ENCODE measurements at places on chromosomes 3 and 15.

- no peak for DNase-seq
Measured at GRCh38 chr3:63228677-63229076, 49.4 kb upstream of the SYNPR start.

DNA sequence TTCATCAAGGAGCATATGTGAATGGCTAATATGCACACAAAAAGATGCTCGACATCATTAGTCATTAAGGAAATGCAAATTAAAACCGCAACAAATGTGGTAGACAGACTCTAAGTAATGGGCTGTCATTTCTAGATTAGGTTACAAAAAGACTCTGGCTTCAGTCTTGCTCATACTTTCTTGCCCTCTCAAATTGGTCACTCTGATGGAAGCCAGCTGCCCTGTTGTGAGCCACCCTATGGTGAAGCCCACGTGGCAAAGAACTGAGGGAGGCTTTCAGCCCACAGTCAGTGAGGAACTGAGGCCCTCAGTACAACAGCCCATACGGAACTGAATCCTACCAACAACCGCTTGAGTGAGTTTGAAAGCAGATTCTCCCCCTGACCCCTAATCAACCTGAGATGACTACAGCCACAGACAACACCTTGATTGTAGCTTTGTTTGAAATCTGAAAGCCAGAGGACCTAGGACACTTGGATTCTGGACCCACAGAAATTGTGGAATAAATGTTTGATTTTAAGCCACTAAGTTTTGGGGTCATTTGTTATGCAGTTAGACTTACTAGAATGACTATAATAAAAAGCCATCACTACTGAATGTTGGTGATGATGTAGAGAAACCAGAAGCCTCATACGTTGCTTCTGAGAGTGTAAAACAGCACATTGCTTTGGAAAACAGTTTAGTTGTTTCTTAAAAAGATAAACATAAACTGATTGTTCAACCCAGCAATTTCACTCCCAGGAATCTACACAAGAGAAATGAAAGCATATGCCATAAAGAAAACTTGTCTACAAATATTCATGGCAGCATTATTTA lies 45.7 kb downstream of the EHHADH start:
- DNase-seq, result no peak

DNA sequence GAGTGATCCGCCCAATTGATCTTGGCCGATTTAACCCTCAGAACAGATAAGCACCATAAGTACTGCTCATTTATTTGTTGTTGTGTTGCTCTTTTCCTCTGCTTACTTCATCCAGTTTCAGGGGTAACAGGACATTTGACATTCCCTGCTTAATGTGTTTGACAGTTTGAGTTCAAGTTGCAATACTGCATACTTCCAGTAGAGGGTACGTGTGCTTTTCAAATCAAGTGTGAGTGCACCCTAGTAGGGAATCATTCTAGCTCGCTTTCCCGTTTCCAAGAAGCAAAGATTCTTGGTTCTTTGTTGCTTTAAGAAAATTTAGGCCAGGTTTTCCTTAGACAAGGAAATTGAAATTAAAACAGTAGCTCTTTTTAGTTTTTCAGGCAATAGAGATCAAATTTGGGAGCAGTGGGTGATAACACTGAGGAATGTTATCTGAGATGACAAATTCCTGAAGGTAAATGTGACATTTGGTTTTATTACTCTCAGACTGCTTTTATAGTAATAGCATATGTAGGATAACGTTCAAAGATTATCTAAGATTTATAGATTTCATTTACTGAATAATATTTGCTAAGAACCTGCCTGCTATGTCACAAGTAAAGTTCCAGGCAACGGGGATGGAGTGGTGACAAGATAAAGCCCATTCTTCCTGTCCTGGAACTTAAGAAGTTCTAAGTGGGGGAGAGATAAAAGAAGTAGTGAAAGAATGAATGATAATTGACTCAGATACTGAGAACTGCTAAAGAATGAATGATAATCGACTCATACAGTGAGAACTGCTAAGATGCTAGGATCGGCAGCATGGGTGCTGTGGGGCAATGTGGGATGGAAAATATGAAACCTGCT lies 73.3 kb downstream of the SYNPR start:
- peak; percentile 36 for DNase-seq

DNA sequence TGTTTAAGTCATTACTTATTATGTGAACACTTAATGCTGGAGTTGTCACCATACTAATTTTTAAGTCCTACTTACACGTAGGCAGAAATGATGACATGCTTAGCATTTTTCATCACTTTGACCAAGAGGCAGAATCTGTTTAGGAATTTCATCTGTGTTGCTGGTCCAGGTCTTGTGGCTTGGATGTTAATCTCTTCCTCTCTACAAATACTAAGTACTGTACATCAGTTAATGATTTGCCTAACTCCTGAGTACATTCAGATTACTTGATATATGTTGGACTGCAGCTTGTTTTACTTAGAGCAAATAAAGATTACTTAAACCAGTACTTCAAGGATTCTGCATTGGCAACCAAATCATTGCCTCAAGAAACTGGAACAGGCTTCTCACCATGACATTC lies 8.6 kb downstream of the SNRK start:
- no peak for DNase-seq

DNA sequence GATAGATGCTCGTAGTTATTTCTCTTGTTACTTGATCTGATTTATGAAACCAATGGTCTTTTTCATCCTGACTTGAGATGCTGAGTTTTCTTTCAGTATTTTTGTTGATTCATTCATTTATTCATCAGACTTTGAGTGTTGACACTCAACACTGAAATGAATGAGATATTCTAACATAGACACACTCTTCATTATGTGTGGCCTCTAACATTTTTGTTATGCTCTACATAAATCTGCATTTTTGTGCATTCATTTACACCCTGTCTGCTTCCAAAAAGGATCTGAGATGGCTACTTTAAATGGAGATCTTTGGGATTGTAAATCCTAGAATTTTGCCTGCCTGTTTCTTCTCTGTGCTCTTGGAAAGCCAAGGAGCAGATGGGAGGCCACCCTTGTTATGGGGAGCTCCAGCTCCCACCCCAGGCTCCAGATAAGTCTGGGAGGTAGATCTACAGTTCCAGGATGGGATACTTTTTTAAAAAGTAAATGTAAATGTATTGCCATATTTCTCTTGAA lies 287.2 kb upstream of the LRRFIP2 start:
- no peak for DNase-seq

DNA sequence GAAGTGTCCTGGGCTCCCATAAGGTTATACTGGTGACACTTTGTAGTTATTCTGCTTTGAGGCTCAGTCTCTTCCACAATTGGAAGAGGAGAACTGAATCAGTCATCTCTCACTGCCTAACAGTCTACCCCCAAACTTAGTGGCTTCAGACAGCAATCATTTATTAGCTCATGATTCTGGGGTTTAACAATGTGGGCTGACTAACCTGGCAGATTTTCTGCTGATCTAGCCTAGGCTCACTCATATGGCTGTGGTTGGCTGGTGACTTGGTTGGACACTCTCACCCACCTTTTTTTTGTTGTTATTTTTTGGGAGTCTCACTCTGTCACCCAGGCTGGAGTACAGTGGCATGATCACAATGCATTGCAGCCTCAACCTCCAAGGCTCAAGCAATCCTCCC lies 7.1 kb downstream of the GPD1L start:
- no peak for DNase-seq

DNA sequence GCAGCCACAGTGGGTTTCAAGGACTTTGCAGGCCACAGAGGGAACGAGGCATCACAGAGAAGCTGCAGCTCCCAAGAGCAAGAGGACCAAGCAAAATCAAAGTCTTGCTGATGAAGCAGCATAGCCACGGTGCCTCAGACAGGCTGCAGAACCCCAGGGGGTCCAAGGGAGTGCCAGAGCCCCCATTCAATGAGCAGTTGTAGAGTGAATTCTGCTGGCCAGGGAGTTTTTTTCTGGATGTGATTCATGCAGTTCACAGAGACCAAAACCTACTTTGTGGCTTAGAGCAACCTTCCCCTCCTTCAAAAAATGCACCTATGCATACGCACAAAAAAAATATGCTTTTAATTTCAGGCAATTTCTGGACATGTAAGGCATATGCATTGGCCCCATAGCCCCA lies 409.0 kb downstream of the VPS13C start:
- no peak for DNase-seq

- DNase-seq, result no peak
Measured at GRCh38 chr3:171293142-171293782, 166.9 kb downstream of the TNIK start.

DNA sequence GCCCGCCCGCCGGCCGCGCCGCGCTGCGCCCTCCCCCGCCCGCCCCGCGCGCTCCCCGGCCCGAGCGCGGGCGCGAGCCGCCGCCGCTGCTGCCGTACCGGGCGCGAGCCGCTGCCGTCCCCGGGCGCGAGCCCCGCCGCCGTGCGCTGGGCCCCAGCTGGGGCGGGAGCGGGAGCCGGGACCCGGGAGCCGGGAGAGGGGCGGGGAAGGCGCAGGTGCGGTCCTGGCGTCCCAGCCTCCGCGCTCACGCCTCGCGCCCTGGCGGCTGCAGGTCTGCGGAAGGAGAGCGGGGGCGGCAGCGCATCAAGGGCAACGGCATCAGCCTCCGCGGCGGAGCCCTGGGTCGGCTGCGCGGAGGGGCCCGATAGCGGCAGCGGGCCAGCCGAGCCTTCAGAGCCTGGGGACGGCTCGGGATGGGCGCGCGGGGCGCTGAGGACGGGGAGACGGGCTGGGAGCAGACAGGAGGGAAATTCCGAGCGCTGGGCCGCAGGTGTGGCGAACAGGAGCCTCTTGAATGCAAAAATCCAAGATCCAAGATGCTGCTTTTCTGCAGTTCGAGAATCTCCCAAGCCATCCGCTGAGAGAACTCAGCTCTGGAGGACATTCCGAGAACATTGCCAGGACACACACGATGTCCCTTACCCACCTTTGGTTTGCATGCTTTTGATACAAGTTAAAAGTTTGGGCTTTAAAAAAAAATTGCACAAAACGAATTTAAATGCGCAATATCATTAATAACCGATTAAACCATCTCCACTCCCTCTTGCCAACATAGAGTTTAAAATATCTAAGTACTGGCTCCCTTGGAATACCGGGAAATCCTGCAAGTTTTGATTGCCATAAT lies 251.1 kb downstream of the TJP1 start:
- no peak for DNase-seq

GRCh38 chr3:158792709-158793108 lies 9.1 kb upstream of the MFSD1 start:
- peak; percentile 77 for DNase-seq

- DNase-seq, result no peak
Measured at GRCh38 chr3:46269556-46269955, 27.3 kb downstream of the CCR3 start.

- DNase-seq, result no peak
Measured at GRCh38 chr3:171157980-171158379, 131.5 kb upstream of the SLC2A2 start.

DNA sequence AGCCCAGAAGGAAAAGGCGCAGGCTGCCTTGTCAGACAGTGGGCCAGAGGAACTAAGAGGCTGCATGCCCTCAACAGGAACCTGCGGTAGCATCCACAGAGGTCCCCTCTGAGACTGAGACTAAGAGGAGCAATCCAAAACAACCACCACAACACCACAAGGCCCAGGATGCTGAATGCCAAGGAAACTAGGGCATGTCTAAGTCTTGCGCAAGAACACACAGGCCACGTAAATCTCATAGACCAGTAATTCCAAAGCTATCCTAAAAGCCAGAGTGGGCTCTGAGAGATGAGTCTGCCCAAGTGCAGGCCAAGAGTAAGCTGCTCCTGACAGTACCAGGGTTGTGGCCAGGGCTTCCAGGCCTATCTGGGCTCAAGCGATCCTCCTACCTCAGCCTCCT lies 12.9 kb downstream of the MON1A start:
- no peak for DNase-seq

DNA sequence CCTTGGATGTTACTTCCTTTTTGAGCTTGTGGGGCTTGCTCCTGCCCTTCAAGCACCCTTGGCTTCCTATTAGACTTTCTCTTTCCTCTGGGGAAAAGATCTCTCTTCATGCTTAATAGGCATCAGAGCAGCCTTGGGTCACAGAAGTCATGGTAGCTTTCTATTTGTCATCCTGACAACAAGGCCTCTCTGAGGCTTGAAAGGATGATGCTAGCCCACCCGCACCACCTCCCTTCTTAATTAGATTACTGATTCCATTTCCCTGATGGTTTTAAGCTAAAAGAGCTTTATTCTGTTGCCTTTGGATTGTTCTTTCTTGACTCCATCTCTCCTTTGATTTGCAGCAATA lies 435.5 kb upstream of the TPM1 start:
- no peak for DNase-seq

DNA sequence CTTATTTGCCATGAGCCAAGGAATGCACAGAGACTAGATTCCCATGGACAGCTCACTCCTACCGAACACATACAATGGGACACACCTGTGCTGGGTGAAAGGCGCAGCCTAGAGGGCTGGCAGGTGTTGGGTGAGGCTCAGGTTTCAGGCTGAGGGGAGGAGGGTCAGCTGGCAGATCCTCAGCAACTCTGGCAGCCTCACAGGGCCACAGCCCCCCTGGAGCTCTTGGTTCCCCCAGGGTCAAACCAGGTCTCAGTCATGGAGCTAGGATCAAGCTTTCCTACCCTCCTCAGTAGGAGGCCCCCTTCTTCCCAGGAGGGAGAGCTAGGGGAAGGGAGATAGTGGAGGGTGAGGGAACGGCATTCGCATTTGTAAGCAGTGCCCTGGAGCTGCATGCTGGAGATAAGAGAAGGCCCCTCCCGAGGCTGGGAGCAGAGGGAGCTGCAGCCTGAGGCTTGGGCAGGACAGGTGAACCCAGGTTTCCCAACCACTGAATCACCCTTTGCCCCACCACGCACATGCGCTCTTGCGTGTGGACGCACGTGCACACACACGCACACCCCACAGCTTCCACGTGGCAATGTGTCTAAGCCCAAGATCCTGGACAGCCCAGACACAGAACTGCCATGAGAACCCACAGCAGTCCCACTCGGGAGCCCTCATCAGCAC lies 26.3 kb upstream of the TFRC start:
- DNase-seq, result no peak

- DNase-seq, result no peak
Measured at GRCh38 chr3:36744763-36745162, 19.6 kb downstream of the DCLK3 start.

GRCh38 chr3:185479373-185479945 lies 19.4 kb downstream of the TMEM41A start:
- no peak for DNase-seq

DNA sequence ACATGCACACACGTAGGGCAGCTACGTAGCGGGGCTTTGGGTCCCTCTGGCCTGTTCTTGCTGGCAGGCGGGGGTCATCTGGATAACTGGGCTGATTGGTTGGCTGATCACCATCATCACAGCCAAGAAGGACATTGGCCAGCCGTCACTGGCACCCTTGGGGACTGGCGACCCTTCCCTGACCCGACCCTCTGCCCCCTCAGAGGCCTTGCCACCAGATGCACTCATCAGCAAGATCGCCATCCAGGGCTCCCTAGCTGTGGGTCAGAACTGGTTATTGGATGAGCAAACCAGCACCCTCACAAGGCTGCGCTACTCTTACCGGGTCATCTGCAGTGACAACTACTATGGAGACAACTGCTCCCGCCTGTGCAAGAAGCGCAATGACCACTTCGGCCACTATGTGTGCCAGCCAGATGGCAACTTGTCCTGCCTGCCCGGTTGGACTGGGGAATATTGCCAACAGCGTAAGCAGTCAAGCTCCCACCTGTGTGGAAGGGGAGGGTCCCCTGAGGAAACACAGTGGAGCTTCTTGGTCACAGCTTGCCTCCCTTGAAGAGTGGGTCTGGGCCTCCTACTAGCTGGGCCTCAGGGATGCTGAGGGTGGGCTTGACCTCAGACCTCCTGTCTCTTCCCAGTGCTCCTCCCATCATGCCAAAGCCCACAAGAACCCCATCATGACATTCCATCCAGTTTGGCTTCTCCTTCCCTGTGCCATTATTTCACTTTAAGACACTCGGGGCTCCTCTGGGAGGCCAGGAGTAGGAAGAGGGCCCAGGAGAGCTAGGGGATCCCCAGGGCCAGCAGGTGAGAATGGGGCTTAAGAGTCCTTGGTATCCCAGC lies 2.4 kb downstream of the DLL4 start:
- no peak for DNase-seq
